ENCODE measurements at places on chromosomes 16 and 17. TPM values are rescaled to one million over a fixed set of nuclear protein-coding genes. Genes with fewer than 3 reads are reported as not detected.

DNA sequence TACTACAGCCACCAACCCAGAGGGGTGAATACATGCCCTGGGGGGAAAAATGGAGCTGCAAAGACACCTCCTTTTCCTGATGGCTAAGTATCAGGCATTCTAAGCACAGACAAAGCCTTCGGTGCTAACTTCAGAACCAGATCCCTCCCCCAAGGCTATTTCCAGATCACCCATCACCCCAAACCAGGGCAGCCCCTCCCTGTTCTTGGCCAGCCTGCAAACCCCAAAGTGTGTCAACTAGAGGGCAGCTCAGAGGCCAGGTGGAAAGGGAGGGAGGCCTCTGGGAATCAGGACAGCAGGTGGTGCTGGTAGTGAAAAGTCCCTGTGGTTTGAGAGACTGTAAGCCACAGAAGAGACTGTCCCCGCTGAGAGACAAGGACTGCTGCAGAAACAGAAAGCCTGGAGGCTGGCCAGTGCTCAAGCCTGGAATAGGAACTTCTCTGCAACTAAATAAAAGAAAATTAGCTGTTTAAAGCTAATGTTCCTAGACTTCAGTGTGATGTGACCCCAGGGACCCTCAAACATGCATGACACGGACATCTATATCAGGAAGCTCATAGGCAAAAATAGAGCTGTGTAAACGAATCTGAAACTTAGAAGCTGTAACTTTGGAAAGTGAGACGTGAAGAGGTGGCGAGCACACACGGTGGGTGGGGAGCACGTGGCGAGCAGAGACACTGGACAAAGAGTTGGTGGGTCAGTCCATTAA, 9.1 kb downstream of the TUBG1 start:
- DNase-seq, result peak; percentile 32

HES7 gene
- 0.40 TPM for total RNA-seq

DNA sequence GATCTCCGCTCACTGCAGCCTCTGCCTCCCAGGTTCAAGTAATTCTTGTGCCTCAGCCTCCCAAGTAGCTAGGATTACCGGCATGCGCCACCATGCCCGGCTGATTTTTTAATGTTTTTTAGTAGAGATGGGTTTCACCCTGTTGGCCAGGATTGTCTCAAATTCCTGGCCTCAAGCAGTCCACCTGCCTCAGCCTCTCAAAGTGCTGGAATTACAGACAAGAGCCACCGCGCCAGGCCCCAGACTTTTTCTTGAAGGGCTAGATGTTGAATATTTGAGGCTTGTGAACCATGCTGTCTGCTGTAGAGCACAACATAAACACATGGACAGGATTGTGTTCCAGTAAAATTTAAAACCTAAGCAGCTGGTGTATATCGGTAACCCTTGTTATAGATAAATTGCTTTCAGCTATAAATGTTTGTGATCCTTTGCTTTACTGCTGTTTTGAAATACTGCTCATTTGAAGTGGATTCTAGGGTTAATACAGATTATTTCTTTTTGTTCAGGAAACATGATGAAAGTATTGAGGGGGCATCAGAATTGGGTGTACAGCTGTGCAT, 12.4 kb downstream of the WSB1 start:
- no peak for DNase-seq

DNA sequence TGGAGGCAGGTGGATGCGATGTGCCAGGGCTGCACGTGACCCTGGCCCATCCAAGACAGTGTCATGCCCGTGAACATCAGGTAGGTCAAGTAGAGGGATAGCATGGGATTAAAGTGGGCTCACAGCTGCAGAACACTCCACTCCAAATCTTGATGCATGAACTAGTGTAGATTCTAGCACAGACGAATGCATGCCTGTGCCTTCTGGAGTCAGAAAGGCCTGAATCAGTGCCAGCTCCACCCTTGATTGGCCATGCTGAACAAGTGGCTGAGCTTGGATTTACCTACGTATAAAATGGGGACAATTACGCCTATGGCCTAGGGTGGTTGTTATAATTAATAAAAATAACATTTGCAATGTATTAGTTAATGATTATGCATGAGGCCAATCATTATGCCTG, 10.6 kb downstream of the IRX3 start:
- no peak for DNase-seq

GRCh38 chr17:44928136-44928535, 12.8 kb upstream of the GFAP start:
- DNase-seq, result no peak

DNA sequence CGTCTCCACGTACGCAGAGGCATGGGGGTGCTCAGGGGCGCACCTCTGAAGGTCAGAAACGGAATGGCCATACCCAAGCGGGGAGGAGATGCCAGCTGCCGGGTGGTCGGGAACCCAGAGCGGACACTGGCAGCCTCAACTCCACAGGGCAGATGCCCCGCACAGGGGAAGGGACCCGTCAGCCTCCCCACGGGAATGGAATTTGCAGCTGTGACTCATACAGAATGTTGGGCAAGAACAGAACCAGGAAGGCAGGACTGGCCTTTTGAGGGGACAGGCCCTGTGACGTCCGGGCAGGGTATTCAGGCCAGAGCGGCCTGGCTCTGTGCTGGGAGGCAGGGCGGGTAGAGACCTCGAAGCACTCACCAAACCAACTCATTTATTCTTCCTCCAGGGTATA, 7.5 kb downstream of the TK1 start:
- no peak for DNase-seq

ZKSCAN2 gene
- total RNA-seq, result 2.0 TPM

- DNase-seq, result peak; percentile 64
These were observed 2.1 kb downstream of the SCARF1 start for GRCh38 chr17:1643293-1643998.

GRCh38 chr16:62969711-62970318, 933.6 kb upstream of the CDH8 start:
- no peak for DNase-seq

TMEM100 gene
- 0.06 TPM for total RNA-seq

CCL4 gene
- total RNA-seq, result not detected

CCDC144A gene
- 1.3 TPM for total RNA-seq
